Fibroblast of lung (primary cell): ENCODE measurements at places on chromosomes 2 and 18. TPM values are rescaled to one million over a fixed set of nuclear protein-coding genes. Genes with fewer than 3 reads are reported as not detected.
A peak's percentile ranks its signal among the peaks of the same experiment; 100 is the strongest.

DNA sequence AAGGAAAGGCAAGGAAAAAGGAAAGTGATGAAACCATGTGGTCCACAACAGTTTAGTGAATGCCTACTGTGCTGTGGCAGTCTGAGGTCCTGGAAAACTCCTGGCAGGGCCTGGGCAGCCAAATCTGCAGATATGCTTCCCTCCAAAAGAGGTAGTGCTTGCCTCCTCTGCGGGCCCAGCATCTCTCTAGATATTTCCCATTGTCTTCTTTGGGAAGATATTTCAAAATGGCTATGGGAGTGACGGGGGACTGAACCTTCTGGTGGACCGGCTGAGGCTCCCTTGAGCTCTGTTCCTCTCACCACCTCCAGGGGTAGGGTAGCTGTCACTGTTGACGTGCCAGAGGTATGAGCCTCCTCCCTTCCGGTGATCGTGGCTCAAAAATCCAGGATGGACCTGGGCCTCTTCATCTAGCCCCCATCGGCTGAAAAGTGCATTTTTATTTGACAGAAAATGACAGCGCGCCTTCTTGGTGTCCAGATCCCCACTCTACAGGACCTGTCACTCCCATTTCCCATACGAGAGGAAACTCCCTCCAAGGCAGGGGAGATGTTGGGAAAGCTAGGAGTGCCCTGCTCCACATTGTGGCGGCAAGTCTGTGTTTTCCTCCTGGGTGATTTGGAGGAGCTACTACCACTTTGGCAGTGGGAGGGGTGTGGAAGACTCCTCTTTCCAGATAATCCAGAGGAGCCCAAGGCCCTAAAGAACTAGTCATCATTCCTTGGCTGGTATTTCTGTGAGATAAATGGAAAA, 9.4 kb upstream of the PAX3 start:
- H3K27me3 ChIP-seq = peaks cover 85% of the 10 kb centered on the region
- H3K36me3 ChIP-seq = no peaks in the 10 kb centered on the region
- DNase-seq = no peak

ALK gene
- total RNA-seq = under 0.01 TPM in 2 replicates

DNA sequence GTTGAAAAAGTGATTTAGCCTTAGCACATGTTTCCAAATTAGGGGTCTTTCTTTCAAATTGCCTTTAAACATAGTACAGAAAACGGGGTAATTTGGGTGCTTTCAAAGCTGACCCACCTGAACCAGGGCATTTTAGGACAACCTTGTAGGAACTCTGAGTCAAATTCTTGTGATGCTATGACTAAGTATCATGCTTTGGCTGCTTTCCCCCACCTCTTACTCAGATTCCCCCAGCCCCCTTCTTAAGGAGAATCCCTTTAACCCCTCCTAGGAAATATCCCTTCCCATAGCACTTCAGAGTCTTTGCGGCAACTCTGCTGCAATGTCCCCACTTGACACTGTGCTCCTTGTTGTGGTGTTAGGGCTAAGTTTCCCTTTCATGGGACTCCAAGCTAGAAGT, 18.6 kb upstream of the KLF7 start:
- H3K27me3 ChIP-seq = no peaks in the 10 kb centered on the region
- H3K4me1 ChIP-seq = peaks cover 4% of the 10 kb centered on the region
- no peak overlapping the region for H3K4me3 ChIP-seq
- H3K27ac ChIP-seq = no peak overlapping the region
- no peaks in the 10 kb centered on the region for H3K36me3 ChIP-seq

DNA sequence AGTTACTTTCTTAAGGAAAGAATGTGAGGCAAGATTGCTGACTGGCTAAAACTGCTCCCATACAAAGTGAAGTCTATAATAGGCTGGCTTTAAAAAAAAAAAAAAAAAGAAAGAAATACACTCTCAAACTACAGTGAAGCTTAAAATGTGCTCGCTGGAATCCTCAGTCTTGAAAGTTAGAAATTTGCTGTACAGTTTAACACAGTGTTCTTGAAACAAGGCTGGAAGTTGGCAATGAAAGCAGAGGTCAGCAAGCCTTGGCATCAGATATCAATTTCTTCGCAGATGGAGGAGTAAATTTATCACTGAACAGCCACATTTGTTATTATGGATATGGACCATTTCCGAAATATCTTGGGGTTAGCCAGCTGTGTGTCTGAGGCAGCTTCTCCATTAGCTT, 392.9 kb downstream of the ZNF516 start:
- no peaks in the 10 kb centered on the region for H3K36me3 ChIP-seq
- H3K27me3 ChIP-seq = no peaks in the 10 kb centered on the region
- no peak overlapping the region for H3K27ac ChIP-seq
- no peaks in the 10 kb centered on the region for H3K4me1 ChIP-seq
- H3K4me3 ChIP-seq = no peak overlapping the region
- DNase-seq = no peak

DNA sequence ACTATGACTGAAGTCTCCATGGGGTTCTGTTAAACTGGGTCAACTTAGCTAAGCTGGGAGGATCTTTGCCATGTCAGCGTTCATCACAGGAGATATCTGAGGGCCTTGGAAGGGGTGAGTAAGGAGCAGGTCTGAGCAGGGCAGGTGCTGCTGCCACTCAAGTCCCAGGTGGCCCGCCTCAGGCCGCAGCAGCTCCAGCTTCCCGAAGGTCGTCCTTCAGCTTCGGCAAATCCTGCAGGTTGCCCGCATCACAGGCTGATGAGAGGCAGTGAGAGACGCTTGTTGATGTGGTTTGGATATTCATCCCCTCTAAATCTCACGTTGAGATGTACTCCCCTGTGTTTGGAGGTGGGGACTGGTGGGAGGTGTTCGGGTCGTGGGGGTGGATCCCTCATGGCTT, 166.6 kb downstream of the VAPA start:
- H3K27me3 ChIP-seq = no peaks in the 10 kb centered on the region
- no peaks in the 10 kb centered on the region for H3K4me1 ChIP-seq
- no peaks in the 10 kb centered on the region for H3K36me3 ChIP-seq
- H3K4me3 ChIP-seq = no peak overlapping the region
- DNase-seq = no peak
- H3K27ac ChIP-seq = no peak overlapping the region

DNA sequence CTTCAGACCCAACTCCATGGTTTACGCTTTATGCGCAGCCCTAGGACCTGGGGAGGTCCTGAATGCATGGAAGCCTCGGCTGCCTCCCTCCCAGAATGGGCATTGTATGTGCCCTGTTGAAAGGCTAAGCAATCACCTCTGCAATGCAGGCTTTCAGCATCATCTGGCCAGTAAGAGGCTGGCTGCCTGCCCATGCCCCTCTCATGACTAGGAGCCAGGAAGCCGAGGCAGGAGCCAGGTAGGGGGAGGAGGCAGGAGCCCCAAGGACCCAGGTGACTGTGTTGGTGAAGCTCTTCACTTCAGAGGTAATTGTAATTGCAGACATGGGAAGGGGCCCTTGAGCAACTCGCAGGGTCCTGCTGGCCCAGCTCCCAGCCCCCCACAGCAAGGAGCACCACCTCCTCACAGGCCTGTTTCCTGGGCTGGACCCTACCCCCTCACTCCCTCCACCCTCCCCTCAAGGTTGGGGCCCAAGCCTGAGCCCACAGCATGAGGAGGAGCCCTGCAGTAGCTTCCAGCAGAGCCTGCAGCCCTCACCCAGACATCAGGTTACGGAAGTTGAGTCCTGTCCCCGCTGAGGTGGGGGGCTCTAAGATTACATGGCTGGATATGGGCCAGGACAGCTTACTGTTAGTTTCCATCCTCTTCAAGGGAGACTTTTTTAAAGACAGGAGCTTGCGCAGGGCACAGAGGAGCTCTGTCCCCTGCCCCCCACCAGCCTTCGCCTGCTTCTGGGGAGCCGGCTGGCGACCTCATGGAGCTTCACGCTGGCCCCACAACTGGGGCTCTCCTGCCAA, 21.9 kb downstream of the CRACDL start:
- H3K4me1 ChIP-seq = peaks cover 5% of the 10 kb centered on the region
- no peak overlapping the region for H3K27ac ChIP-seq
- no peak for DNase-seq

GRCh38 chr2:200702646-200703118, 109.0 kb upstream of the BZW1 start:
- H3K36me3 ChIP-seq = no peaks in the 10 kb centered on the region
- H3K27ac ChIP-seq = no peak overlapping the region
- no peak overlapping the region for H3K4me3 ChIP-seq
- peaks cover 2% of the 10 kb centered on the region for H3K27me3 ChIP-seq

DNA sequence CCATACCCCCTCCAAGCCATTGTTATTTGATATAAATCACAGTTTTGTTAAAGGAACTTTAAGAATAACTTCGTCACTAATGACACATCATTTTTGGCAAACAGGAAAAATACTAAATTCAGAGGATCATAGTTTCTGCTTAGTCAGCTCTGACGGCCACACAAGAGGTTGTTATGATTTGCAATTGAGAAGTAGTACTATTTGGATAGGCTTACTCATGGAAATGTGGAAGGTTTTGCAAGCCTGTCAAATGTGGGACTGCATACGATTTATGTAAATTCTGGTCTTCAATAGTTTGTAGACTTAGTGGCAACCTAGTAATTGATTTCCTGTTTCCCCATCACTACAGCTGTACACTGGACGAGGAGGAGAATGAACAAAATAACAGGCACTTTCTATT, 108.1 kb downstream of the ARHGEF33 start:
- peak; percentile 92 for DNase-seq
- H3K27me3 ChIP-seq = no peaks in the 10 kb centered on the region

- no peak overlapping the region for H3K27ac ChIP-seq
- peaks cover 7% of the 10 kb centered on the region for H3K36me3 ChIP-seq
- H3K4me3 ChIP-seq = no peak overlapping the region
- peaks cover 6% of the 10 kb centered on the region for H3K4me1 ChIP-seq
These were observed 11.8 kb downstream of the IWS1 start for GRCh38 chr2:127514485-127514884.

DNA sequence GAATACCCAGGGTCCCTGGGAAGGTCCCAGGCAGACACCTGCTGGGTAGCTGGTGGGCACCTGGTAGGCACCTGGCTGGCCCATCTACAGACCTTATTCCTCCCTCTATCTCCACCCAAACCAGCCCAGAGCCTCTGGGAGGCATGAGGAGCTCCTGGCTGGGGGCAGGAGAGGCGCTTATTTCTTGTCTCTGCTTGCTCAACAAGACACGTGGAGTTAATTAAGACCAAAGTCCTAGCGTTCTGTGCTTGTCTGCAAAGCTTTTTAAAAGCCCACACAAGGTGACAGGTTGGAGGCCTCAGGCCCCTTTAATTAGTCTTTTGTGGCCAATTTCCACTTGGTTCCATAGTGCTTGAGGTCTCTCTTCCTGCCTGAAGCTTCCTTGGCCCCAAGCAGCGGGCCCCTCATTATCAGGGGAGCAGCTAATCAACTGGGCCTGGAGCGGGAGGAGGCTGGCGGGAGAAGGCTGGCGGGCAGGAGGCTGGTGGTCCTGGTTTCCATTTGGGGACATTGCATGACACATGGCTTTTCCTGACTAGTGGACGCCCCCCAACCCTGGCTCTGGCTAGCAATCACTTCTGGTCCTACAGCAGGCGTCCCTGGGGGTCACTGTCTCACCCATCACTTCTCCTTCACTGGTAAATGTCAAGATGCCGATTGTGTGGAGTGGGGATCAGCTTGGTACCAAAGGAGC, 65.4 kb upstream of the HDAC4 start:
- no peaks in the 10 kb centered on the region for H3K4me1 ChIP-seq
- no peak for DNase-seq

GRCh38 chr2:227163485-227163997, 464 bp downstream of the COL4A4 start:
- H3K4me1 ChIP-seq = no peaks in the 10 kb centered on the region
- H3K36me3 ChIP-seq = no peaks in the 10 kb centered on the region
- peak overlapping the region; percentile 52 for H3K4me3 ChIP-seq
- no peak for DNase-seq

DNA sequence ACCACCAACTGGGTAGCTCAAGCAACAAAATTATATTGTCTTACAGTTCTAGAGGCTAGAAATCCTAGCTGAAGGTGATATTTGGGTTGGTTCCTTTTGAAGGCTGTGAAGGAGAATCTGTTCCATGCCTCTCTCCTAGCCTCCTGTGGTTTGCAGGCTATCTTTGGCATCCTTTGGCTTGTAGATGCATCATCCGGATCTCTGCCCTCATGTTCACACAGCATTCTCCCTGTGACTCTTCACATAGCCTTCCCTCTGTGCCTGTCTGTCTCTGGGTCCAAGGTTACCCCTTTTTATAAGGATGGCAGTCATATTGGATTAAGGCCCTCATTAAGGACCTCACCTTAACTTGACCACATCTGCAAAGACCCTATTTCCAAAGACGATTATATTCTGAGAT, 78.6 kb upstream of the MAP3K20 start:
- peaks cover 6% of the 10 kb centered on the region for H3K4me1 ChIP-seq
- no peak overlapping the region for H3K4me3 ChIP-seq
- no peak overlapping the region for H3K27ac ChIP-seq
- H3K27me3 ChIP-seq = no peaks in the 10 kb centered on the region

DNA sequence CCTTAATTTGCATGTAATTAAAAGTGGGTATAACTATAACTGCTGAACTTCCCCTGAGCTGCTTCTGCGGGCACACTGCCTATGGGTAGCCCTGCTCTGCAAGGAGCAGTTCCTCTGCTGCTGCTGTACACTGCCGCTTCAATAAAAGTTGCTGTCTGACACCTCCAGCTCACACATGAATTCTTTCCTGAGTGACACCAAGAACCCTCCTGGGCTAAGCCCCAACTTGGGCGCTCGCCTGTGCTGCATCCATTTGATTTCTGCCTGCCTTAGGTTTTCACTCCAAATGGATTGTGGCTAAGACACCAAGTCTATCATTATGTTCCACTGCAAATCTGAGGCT, 215.7 kb downstream of the ANAPC1 start:
- no peak for DNase-seq
- peaks cover 6% of the 10 kb centered on the region for H3K4me1 ChIP-seq
- H3K4me3 ChIP-seq = no peak overlapping the region
- no peak overlapping the region for H3K27ac ChIP-seq

TRIM54 gene
- total RNA-seq = 0.17 TPM in 1 of 2 replicates, not detected in the other

PLCD4 gene
- total RNA-seq = 3.9 and 10.7 TPM in 2 replicates

GRCh38 chr2:6864923-6865345, 773 bp downstream of the CMPK2 start:
- peaks cover 2% of the 10 kb centered on the region for H3K27me3 ChIP-seq
- no peaks in the 10 kb centered on the region for H3K36me3 ChIP-seq
- peak overlapping the region; percentile 62 for H3K4me3 ChIP-seq

TDRD15 gene
- total RNA-seq = not detected in 2 replicates

GRCh38 chr2:9228088-9228751, 21.6 kb downstream of the ASAP2 start:
- peak overlapping the region; percentile 28 for H3K27ac ChIP-seq
- DNase-seq = peak; percentile 89
- no peaks in the 10 kb centered on the region for H3K27me3 ChIP-seq
- peaks cover 26% of the 10 kb centered on the region for H3K4me1 ChIP-seq
- no peak overlapping the region for H3K4me3 ChIP-seq
- no peaks in the 10 kb centered on the region for H3K36me3 ChIP-seq

L3MBTL4 gene
- total RNA-seq = 0.33 and 1.3 TPM in 2 replicates
